ENCODE measurements at places on chromosomes 5 and 9.

DNA sequence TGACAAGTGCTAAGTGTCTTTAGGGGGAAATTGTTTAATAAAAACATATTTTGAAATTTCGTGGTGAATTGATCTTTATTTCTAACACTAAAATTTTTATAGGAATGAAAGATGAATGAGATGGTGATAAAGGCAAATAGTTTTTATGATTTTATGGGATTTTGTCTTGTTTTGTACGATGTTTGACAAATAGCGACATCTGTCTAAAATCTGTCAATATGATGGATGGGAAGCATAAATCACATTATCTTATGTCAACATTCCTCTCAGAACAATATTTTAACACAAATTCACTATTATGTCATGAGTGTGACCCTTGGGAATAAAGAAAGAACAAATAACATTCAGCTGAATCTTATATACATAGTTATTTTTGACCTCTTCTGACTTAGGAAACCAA, 852.0 kb upstream of the CDH6 start:
- no peak for DNase-seq

DNA sequence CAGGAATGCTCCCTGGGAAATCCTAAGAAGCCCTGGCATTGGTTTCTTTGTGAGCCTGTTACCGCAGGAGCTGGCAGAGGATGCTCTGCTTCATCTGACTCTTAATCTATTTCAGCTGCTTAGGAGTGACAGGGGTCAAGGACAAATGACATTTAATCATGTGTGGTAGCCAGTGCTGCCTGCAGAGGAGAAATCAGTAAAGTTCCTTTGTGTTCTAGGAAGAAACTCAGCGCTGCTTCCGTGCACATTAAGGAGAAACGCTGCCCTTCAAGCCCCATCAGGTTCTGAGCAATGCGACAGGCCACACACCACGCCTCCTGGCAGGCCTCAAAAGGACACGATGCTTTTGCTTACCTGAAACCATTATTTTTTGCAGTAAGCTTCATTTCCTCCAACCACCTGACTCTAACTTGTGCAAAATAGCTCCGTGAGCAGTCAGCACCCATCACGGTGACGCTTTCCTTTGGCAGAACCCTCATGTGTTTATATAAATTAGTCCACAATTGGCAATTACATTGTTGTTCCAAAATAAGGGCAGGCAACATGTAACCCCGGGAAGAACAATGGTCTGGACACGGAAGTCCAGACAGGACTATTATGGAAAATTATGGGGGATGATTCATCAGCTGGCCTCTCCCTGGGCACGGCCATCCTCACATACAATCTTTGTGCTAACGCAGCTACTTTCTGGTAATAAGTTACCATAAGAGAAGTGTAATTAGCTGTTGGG, 387.9 kb upstream of the DAP start:
- no peak for DNase-seq

DNA sequence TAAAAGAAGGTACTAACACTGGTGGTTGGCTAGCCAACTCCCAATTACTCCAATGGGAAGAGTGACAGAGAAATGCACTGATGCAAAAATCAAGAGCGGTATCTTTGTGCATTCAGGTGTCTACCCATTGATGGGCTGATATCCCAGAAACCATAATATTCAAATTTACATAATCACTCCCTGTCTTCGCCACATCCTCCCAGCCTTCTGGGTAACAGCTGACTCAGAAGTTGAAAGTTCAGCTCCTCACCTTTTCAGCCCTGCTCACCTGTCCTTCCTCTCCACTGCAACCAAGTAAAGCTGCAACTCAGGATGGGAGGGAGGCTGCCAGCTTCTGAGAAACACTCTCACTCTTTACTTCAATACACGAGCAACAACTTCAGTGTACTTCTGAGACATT, 6.9 kb downstream of the SUSD1 start:
- peak; percentile 7 for DNase-seq

- no peak for DNase-seq
Measured at GRCh38 chr9:115008536-115009270, 78.3 kb upstream of the TNFSF8 start.

- no peak for DNase-seq
Measured at GRCh38 chr9:97284798-97285197, 22.7 kb upstream of the CCDC180 start.
